ENCODE measurements at places on chromosomes 11 and 22.
A peak's percentile ranks its signal among the peaks of the same experiment; 100 is the strongest.

DNA sequence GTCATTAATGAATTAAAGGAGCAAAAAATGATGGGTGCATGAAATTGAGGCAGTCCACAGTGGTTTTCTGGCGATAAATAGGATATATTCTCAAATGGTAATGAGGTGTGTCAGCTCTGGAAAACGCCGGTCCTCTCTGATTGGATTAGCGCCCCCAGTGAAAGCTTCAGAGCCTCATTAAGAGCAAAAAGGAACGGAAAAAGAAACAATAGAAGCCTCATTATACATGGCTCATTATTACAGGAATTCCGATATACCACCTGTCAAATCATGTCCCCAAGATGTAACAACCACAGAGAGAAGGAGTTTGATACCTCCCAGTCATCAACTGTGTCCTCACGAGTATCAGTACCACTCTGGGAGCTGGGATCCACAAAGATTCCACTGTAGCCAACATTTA lies 175.7 kb upstream of the PITPNB start:
- DNase-seq, result no peak

- peak; percentile 82 for DNase-seq
These were observed 784 bp upstream of the SYNGR1 start for GRCh38 chr22:39348909-39349505.

- no peak for DNase-seq
These were observed 50.4 kb upstream of the C11orf87 start for GRCh38 chr11:109371444-109372176.

GRCh38 chr11:889687-890475 lies 20.7 kb downstream of the CHID1 start:
- no peak for DNase-seq

- DNase-seq, result no peak
These were observed 60.6 kb downstream of the MED15 start for GRCh38 chr22:20567993-20568417.

- DNase-seq, result no peak
These were observed 914.5 kb downstream of the METTL15 start for GRCh38 chr11:29022676-29023075.

DNA sequence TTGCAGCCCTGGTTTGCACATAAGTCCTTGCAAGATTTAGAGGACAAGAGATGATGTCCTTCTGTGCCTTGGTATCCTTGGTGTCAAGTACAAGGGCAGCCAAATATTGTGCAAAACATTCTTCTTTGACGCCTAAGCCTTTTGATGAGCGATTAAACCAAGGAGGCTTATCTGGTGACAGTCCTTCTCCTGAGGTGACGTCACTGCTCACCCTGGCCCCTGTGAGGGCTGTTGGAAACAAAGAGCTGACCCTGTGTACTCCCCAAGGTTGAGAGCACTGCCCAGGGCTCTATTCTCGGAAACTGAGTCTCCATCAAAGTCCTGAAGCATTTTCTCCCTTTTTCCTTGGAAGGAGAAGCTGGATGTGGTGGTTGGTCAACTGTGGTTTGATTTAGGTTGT lies 4.7 kb upstream of the GRAMD1B start:
- DNase-seq, result no peak

GRCh38 chr11:95512177-95512576 lies 277.4 kb downstream of the FAM76B start:
- DNase-seq, result no peak

DNA sequence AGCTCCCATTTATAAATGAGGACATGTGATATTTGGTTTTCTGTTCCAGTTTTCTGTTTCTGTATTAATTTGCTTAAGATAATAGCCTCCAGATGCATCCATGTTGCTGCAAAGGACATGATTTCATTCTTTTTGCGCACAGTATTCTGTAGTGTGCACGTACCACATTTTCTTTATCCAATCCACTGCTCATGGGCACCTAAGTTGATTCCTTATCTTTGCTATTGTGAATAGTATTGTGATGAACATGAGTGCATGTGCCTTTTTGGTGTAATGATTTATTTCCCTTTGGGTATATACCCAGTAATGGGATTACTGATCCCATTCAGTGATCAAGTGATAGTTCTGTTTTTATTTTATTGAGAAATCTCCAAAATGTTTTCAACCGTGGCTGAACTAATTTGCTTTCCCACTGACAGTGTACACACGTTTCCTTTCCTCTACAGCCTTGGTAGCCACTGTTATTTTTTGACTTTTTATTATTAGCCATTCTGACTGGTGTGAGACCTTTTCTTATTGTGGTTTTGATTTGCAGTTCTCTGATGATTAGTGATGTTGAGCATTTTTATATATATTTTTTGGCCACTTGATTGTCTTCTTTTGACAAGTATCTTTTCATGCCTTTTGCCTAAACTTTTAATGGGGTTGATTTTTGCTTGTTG lies 226.0 kb upstream of the ANO3 start:
- no peak for DNase-seq

DNA sequence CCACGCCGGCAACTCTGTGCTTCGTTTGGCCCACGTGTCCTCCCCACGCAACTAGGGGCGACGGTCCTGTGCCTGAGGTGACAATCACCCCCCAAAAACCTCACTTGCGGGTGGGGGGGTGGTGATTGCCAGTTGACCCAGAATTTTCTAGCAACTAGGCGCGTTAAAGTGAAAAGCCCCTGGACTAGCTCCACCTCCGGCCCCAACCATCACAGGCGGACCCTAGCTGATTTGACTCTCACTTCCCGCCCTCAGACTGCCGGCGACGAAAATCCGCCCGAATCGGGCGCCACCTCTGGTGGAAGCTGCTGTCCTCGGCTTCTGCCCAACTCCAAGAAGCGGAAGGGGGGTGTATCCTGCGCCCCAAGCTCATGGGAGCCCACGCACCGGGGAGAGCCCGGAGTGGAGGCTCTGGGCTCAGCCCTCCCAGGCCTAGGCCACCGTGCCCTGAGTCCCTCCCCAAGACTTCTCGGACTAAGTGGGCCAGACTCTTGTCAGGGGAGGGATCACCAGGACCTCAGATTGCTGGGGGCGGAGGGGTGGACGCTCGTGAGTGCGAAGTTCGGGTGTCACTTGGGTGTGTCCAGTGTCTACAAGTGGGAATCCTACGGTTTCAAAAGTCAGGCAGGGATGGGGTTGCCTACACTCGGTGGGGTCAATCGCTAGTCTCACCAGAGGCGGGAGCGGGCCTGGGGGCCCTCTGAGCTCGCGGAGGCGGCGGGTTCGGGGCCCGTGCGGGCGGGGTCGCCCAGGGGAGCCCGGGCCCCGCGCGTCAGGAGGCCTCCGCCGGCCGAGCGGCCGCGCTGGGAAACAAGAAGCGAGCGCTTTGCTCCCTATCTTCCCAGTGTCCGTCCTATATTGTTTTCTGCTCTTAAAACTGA lies 12.3 kb downstream of the PAX6 start:
- DNase-seq, result peak; percentile 69

Measured in common myeloid progenitor, CD34-positive (primary cell).